CD4-positive, alpha-beta T cell treated with Interleukin-4 for 4 hours (primary cell): ENCODE measurements at places on chromosomes 12 and 14.

DNA sequence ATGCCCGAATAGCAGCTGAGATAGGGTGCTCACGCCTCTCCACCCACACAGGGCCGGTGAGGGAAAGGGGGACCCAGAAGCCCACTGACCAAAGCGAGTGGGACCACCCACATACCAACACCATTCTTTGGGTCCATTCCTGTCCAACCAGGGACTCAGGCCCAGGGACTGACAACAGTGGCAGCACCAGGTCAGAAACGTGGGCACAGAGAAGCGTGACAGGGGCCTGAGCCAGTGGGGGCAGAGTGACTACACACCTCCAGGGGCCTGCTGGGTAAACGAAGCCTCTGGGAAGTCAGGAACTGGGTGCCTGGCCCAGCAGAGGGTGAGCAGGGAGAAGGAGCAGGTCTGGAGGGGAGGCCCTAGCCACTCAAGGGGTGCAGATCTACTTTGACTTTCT, 13.7 kb downstream of the SPRYD3 start:
- no peak for DNase-seq

- DNase-seq = no peak
Observed at GRCh38 chr14:84375235-84375634, 1154.7 kb upstream of the FLRT2 start.

DNA sequence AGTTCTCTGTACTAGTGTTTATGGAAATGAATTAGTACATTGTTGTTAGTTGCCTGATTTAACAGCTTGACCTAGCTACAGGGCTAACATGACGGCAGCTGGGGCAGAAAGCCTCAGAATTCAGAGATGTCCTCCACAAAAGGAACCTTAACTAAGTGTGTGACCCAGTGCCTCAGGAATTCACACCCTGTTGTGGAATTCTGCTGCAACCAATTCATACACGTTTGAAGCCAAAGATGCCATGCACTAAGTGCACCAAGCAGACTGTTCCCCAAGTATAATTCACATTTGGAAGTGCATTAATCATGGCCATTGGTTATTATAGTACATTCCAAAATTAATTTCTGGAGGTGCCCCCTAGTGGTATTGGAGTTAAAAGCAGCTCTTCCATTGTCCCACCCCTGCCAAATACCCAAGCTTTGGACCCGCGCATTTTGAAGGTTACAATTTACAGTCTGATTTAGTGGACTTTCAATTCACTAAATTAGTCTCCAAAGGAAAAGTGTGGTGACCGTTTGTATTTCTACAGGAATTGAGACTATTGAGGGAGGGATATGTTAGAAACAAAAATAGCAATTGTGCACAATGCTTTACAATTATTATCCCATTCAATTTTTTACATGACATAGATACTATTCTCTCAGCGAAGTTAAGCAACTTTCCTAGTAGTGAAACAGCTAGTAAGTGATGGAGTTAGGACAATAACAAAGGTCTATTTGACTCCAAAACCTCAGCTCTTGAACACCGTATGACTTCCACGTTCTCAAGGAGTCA, 85.9 kb downstream of the PAX9 start:
- DNase-seq = no peak

GRCh38 chr14:65352964-65353530, 59.5 kb upstream of the FUT8 start:
- no peak for DNase-seq

GRCh38 chr14:32809255-32809654, 129.4 kb upstream of the NPAS3 start:
- DNase-seq = no peak
